ENCODE measurements at places on chromosomes 1 and 21.

- no peak for DNase-seq
Measured at GRCh38 chr21:15437883-15438282, 291.9 kb upstream of the USP25 start.

GRCh38 chr1:151147665-151148064 lies 1.2 kb upstream of the SEMA6C start:
- DNase-seq: no peak

GRCh38 chr1:162139211-162139610 lies 69.7 kb downstream of the NOS1AP start:
- DNase-seq: no peak

DNA sequence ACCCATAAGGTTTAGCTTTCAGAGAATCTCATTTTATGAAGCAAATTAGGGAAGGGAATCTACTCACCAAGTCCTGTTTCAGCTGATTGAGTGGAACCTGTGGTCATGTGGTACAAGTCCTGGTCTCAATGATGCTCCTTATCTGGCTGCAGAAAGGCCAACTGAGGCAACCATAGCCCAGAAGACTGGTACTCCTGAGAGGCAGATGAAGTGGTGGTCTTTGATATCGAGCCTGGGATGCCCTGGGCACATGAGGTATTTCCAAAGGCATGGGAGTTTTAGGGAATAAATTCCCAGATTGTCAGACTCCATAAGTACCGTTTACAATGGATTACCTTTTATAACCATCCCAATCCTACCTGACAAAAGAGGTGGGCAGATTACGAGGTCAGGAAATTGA lies 3.3 kb downstream of the MX1 start:
- DNase-seq: no peak

DNA sequence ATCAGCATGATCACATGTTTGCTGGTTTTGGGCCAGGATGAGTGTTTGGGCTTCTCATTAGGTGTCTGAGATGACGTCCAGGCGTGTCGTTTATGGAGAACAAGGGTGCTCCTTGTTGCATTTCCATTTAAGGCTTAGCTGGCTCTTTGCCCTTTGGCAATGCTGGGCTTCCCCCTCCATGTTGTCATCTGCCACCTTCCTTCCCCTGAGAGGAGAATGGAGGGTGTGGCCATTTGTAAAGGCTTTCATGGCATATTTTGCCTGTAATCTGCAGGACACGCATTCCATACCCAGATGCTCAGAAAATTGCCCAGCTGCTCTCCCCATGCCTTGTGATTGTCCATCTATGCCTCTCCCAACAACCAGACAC lies 27.7 kb downstream of the PKP1 start:
- no peak for DNase-seq

- no peak for DNase-seq
Measured at GRCh38 chr1:4978660-4979390, 324.4 kb downstream of the AJAP1 start.

DNA sequence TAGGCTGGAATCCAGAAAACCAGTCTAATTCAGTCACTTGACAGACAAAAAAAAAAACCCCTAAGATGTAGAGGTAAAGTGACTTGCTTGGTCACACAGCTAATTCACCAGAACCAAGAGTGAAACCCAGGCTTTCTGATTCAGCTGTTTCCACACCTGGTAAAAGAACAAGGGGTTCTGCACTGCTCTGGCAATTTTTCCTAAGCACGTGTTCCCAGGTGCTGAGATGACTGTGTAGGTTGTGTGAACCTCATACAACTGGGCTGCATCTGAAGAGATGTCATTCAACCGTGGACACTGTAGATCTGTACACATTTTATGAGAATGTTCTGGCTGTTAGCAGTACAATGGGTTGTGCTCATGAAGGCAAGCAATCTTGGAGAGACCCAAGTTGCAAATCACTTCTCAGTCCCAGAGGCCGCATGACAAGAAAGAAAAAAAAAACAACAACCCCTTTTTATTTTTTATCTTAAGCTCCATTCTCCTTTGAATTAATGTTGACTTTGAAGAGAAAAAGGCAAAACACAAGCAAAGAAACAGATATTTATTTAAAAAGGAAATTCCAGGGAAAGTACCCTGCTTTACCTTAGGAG lies 95.4 kb downstream of the INTS7 start:
- peak; percentile 22 for DNase-seq

DNA sequence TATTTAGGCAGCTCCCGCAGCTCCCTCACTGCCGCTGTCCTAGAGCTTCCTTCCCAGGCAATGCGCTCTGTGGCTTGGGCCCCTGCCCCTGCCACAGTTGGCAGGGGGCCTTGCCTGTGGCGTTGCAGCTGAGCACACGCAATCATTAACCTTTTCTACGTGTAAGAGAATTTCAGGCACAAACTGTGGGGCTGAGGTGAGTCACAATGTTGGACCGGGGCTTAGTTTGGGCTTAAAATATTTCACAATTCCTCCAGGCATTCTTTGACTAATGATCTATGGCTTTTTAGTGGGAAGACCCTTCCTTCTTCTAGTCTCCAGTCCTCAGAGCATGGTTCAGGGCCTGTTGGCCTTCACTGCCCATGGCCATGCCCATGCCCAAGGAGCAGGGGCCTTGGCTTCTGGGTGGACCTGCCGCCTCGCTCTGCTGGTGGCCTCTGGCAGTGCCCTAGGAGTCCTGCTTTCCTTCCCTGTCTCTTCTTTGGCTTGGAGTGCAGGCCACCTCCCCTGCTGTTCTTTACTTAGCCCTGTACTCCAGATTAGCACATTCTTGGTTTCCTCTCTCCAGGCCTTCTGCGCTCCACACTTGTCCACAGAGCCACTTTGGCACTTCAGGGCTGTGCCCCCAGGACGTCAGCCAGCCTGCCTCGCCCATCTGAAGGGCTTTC lies 39.2 kb downstream of the MAPKAPK2 start:
- no peak for DNase-seq

- no peak for DNase-seq
Measured at GRCh38 chr1:52669696-52670095, 28.5 kb downstream of the COA7 start.

DNA sequence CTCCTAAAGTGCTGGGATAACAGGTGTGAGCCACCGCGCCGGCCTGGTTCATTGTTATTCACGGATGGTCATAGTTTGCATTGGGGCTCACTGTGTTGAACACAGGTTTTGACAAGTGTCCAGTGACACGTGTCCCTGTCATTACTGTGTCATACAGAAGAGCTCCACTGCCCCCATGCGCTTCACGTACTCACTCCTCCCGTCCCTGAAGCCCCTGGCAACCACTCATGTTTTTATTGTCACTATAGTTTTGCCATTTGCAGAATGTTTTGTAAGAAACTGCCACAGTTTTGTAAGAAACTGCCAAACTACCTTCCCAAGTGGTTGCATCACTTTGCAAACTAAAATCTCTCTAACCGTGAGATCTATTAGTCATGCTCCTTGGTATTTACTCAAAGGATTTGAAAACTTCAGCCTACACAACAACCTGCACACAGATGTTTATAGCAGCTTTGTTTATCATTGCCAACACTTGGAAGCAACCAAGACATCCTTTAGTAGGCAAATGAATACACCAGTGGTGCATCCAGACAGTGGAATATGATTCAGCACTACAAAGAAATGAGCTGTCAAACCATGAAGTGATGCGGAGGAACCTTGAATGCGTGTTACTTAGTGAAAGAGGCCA lies 163.2 kb upstream of the COL6A1 start:
- DNase-seq: no peak

DNA sequence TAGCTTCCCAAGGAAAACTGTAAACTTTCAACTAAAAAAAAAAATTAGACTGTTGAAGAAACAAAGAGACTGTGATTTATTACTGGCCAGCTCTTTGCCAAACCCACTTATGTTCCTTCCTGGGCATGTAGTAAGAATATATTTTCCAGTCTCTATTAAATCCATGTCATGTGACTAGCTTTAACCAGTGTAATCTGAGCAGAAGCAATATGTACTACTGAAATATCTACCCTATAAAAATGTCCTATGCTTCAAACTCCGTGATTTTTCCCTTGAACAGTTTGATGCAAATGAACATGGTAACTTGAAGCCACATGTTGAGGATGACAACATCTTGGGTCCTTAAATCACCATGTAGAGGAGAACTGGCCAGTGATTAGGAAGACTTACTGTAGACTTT lies 144.5 kb downstream of the NTMT2 start:
- DNase-seq: no peak

- DNase-seq: no peak
Measured at GRCh38 chr21:42768324-42769121, 110.8 kb downstream of the WDR4 start.

All from stimulated activated naive CD4-positive, alpha-beta T cell treated with Interleukin-2 at 50 U/mL for 16 hours (primary cell).